ENCODE measurements at places on chromosomes 4 and X.

- no peak for DNase-seq
Measured at GRCh38 chrX:21176921-21177571, 197.2 kb upstream of the CNKSR2 start.

GRCh38 chr4:23878246-23878891, 11.5 kb downstream of the PPARGC1A start:
- DNase-seq = no peak

GRCh38 chrX:1433646-1434357, 18.9 kb downstream of the ASMTL start:
- no peak for DNase-seq

GRCh38 chr4:33150525-33150910, 2430.3 kb downstream of the PCDH7 start:
- DNase-seq = no peak

GRCh38 chr4:183249854-183250253, 70.2 kb downstream of the CLDN22 start:
- DNase-seq = no peak

DNA sequence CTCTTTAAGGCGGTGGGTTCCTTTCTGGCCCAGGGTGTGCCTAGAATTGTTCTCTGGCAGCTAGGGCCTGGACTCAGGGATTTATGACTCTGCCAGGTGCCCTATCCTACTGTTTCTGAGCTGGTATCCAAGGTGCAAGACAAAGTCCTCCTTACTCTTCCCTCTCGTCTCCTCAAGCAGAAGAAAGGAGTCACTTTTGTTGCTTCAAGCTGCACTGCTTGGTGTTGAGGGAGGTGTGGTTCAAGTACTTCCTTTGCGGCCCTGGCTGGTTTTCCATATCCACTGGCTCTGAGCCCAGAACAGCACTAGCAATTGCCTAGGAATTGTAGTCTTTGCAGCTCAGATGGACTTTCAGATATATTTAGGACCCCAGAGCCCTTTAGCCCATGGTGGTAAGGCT, 39.3 kb downstream of the RTL3 start:
- DNase-seq = no peak

DNA sequence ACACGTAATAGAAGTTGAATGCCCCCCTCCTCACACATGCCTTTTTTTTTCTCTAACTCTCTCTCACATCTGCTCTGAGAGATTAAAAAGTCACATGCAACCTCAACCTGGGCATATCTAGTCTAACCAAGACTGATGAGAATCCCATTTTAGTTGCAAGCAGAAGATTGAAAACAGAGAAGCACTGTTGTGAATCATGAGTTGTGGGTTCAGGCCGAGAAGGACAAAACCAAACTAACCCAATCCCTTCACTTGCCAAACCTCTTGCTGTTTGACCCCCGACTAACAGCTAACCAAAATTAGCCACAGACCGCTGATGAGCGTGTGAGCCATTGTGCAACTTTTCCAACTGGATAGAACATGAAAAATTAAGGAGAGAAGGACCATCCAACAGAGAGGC, 31.8 kb downstream of the CXCL1 start:
- DNase-seq = no peak

GRCh38 chrX:37846141-37846540, 1.2 kb downstream of the DYNLT3 start:
- DNase-seq = no peak

- DNase-seq = peak; percentile 96
Measured at GRCh38 chr4:151760712-151761661, at the start of gene GATB. GATB (minus strand) TSS chr4:151761007; CDS start chr4:151760982, 25 bp downstream.

GRCh38 chr4:150126201-150126863, 48.1 kb downstream of the DCLK2 start:
- DNase-seq = no peak
